ENCODE measurements at places on chromosomes 12 and 14. TPM values are rescaled to one million over a fixed set of nuclear protein-coding genes. Genes with fewer than 3 reads are reported as not detected.

NPFF gene
- total RNA-seq: not detected

FAM186B gene
- 0.10 TPM for total RNA-seq

RERGL gene
- not detected for total RNA-seq

TSPAN19 gene
- total RNA-seq: not detected

DIO2 gene
- total RNA-seq: 30.7 TPM

RTL1 gene
- total RNA-seq: not detected
